GM04504 (cell line): ENCODE measurements at places on chromosomes 6 and 20.

GRCh38 chr6:14724549-14724948 lies 521.3 kb upstream of the JARID2 start:
- no peak for DNase-seq

DNA sequence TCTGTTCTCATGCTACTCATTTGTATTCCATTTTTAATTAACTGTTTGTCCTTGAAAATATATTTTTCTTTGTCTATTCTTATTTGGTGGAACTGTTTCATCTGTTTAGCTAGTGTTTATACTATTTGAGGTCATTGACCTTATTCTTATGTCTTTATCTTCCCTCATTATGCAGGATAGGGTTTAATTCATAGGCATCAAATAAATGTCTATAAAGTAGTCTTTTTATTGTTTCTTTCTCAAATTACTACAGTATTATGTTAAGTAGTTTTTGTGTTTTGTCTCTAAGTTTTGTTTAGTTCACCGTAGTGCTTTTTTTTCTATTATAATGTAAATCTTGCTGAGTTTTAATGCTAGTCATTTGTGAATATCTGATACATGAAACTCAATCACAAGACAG lies 19.0 kb downstream of the TIAM2 start:
- no peak for DNase-seq

DNA sequence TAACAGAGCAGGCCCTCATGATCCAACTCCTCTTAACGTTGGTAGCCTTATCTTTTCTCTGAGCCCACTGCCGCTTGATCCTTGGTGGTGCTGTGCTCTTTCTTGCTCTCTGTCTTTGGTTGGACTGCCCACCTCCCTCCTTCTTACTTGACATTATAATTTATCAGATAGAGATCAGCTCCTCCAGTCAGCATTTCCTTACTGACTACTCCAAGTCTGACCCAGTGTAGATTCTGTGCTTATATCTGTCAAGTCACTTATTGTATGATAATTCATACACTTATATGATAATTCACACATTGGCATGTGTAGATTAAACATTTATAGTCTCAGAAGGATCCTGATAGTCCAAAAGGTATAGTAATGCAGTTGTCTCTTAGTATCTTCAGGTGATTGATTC lies 18.1 kb downstream of the PTPRA start:
- no peak for DNase-seq

DNA sequence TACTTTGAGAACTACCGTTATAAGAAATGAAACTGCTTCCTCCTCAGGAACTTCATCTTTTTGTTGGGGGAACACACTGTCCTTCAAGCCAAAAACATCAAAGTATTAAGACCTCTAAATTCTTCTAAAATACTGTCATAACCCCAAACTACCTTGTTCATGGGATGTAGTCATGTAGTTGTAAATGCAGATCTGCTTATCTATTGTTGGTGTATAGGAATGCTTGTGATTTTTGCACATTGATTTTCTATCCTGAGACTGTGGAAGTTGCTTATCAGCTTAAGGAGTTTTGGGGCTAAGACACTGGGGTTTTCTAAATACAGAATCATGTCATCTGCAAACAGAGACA lies 282.9 kb upstream of the RUNX2 start:
- no peak for DNase-seq

DNA sequence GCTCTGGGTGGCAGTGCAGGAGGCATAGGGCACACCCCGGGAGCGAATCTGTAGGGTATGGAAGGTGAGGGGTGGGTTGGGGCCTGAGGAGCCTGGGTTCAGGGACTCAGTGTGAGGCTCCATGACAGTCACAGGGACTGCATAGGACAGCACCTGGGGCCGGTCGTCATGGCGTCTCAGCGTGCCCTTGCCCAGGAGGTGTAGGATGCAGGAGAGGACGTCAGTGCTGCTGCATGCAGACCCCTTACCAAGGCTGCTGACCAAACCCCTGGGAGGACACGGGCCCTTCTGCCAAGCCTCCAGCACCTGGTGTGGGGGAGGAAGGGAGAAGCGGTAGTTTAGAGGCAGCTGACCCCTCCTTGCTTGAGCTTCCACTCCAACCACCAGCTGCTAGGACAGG lies 15.9 kb downstream of the CUL7 start:
- DNase-seq: no peak

DNA sequence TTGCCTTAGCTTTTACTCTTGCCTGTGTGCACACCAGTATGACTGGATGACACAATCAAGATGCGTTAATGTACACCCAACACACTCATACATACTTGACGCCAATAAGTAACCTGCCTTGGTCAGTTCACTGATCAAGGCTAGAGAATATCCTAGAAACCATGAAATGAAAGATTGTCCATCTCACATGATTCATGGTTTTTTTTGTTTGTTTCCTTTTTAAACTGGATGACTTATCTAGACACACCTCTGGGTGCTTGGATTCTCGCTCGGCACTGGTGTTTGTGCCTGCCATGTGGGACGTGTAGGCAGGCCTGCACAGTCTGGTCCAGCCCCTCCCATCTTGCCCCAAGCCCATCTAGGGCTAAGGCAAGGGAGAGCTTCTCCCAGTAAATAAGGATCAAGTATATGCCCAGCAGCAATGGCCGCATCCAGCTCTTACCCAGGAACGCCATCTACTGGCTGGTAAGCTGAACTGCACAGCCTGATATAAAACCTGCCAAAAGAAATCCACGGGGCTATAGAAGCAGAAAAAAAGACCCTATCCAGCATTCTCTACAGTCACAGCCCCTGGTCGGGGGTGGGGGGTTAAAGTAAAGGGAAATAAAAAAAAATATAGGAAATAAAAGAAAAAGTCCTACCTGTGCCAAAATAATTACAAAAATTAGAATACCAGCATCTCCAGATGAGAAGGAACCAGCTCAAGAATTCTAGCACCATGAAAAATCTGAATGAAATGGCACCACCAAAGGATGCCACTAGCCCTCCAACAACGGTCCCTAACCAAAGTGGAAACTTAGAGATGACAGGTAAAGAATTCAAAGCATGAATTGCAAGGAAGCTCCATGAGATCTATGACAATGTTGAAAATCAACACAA lies 73.3 kb downstream of the OTOR start:
- DNase-seq: no peak

DNA sequence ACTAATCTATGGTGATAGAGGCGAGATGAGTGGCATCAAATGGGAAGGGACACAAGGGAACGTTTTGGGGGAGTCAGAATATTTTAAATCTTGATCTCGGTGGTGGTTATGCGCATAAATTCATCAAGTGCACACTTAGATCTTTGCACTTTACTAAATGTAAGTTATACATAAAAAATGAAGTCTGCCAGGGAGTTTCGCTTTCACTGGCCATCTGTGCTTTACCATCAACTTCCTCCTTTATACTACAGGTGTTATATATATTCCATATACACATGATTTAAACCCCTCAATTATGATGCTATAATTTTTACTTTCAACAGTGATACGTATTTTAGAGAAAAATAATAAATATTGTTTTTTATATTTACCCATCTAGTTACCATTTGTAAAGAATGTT lies 97.6 kb upstream of the AKIRIN2 start:
- DNase-seq: no peak

GRCh38 chr6:9398071-9398766 lies 962.9 kb upstream of the SLC35B3 start:
- no peak for DNase-seq

GRCh38 chr6:92715991-92716390 lies 703.4 kb downstream of the EPHA7 start:
- no peak for DNase-seq

- DNase-seq: no peak
Observed at GRCh38 chr6:102799051-102799450, 1405.5 kb downstream of the GRIK2 start.

GRCh38 chr20:61930776-61931475 lies 134.8 kb downstream of the TAF4 start:
- no peak for DNase-seq

DNA sequence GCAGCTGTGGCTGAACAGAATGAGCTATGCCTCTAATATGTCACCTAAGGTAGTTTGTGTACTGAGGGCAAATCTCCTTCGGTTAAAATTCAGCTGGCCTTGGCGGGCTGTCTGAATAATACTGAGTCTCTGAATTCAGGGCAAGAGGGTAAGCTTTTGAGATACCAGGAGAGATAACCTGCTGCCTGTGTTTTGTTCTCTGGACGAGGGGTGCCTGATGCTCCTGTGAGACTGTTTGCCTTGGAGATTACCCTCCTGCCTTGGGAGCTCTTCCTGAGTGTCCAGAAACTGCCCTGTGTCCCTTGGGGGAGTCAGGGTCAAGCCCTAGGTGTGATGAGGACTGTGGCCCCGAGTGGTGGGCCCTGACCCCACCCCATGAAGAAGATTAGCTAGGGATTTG lies 282.9 kb downstream of the KIF16B start:
- DNase-seq: no peak

DNA sequence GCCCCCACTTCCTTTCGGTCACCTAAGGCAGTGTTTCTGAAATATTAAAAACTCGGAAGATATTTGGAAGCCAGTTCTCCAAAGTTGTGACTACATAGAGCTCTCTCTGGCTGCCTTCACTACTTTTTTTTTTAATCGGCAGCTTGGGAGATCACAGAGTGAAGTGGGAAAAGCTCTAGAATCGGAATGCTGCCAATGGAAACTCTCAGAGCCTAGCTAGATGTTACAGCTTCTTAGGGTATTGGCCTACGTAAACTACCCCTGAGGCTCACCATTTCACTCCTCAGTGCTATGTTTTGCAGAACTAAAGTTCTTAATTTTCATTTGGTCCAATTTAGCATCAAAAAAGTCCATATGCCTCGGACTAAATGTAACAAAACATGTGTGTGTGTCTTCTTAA lies 14.5 kb downstream of the SERPINB1 start:
- no peak for DNase-seq

DNA sequence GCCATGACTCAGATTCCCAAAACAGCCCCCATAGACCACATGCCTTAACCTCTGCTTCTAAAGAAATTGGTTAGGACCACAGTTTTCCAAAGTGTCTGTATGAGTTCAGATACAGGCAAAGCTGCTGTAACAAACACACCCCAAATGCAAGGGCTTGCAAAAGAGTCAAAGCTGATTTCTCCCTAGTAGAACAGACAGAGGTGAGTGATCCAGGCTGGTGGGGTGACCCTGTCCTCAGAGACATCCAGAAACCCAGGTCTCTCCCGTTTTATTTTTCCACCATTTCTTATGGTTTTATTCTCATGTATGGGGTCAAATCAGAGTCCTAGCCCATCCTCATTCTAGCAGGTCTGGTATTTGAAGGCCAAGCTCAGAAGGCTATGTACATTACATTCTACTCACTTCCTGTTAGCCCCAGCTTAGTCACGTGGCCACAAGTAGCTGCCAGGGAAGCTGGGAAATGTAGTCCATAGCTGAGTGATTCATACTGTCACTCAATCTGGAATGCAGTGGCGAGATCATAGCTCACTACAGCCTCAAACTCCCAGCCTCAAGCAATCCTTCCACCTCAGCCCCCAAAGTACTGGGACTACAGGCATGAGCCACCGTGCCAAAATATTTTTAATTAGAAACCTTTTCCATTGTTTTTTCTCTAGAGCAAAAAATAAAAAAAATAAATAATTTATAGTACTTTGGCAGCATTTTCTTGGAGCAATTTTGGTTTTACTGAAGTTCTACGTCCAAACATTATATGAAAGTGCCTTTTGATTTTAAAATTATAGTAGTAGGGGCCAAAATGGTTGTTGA lies 175.2 kb downstream of the ZMYND8 start:
- peak; percentile 31 for DNase-seq

DNA sequence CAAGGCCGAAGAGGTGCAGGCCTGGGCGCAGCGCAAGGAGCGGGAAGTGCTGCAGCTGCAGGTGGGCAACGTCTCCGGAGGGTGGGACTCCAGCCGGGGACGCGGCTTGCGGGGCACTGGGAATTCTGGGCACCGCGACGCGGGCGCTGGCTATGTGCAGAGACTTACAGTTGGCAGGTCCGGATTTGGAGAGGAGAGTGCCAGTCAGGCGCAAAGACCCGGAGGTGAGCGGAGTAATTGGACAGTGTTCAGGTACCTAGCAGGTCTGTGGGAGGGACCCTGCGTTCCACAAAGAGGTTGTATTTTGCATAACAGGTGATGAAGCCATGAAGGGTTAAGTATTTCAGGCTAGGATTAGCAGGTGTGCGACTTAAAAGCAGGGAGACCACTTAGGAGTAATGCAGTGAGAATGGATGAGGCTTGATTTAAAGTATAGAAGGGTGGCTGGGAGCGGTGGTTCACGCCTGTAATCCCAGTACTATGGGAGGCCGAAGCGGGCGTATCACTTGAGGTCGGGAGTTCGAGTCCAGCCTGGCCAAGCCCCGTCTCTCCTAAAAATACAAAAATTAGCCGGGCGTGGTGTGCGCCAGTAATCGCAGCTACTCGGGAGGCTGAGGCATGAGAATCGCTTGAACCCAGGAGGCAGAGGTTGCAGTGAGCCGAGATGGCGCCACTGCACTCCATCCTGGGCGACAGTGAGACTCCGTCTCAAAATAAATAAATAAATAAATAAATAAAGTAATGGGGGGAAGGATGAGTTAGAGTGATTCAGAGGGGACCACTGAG lies 1.0 kb downstream of the MRPS26 start:
- no peak for DNase-seq

DNA sequence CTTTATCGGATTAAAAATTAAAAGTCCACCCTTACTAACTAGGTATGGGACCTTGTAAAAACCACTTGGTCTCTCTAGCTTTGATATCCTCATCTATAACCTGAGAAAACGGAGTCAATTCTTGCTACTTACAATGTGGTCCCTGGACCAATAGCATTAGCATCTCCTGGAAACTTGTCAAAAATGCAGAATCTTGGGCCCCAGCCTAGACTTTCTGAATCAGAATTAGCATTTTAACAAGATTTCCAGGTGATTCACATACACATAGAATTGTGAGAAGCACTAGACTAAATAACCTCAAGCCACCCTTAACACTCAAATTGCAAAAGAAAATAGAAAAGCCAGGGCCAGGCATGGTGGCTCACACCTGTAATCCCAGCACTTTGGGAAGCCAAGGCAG lies 96.6 kb downstream of the RNGTT start:
- DNase-seq: no peak

- DNase-seq: no peak
Observed at GRCh38 chr20:48349656-48350055, 478.1 kb downstream of the PREX1 start.
